ENCODE measurements at places on chromosomes 7 and 10. TPM values are rescaled to one million over a fixed set of nuclear protein-coding genes. Genes with fewer than 3 reads are reported as not detected.

Gene SHOC2
- 22.2 TPM for total RNA-seq

Gene SAP25
- total RNA-seq = 0.92 TPM

Gene EGR2
- total RNA-seq = 0.59 TPM

Gene WDFY4
- 2.9 TPM for total RNA-seq

Gene FAM25G
- total RNA-seq = not detected

DNA sequence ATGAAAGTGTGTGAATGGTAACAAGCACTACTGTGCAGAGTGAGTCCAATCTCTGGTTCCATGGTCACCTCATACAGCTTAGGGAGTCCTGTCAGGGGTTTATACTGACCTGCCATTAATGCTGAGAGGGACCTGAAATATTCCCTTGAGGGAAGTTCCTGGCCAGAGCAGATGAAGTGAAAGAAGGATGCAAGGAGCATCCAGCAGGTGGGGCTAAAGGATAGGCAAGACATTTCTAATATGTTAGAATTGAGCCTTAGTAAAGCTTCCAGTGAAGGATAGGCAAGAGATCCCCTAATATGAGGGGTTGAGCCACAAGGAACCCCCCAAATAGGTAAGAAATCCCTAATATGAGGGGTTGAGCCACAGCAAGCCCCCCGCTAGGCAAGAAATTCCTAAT is 25.5 kb upstream of the FAM221A start:
- no peak for DNase-seq

GRCh38 chr10:124918906-124919305 is 23.0 kb upstream of the ZRANB1 start:
- no peak for DNase-seq

- no peak for DNase-seq
Observed at GRCh38 chr10:45460235-45460878, 86.3 kb downstream of the ALOX5 start.

- DNase-seq = no peak
Observed at GRCh38 chr10:72320676-72321247, 34.0 kb downstream of the DNAJB12 start.

DNA sequence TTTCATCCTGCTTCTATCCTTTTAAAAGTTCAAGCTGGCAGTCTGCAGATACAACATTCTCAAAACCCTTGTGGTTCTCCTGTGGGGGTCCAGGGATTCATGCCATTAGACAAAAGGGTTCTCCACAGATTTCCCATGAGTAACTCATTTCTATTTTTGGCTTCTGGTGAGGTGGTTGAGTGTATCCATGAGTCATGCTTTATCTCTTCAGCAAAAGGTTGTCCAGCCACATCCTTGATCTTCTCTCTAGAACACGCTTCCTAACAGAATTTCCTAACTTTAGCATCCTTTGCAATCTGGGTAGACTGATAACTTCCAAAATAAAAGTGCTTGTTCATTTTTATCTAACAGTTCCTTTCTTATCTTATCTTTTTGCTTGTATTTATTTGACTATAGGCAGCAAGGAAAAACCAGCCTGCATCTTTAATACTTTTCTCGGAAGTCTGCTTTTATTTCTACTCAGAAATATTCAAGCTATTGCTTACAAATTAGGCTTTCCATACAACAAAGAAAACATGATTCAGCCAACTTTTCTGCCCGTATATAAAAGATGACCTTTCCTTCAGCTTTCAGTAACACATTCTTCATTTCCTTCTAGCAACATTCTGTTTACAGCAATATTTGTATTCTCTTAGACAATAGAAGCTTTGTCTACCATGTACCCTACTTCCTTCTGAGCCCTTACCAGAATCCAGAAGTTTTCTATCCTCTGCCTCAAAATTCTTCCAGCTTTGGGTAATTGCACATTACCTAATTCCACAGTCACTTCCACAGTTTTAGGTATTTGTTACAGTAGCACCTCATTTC is 79.3 kb upstream of the IL6 start:
- no peak for DNase-seq

- no peak for DNase-seq
Observed at GRCh38 chr7:41378156-41378555, 324.7 kb downstream of the INHBA start.

DNA sequence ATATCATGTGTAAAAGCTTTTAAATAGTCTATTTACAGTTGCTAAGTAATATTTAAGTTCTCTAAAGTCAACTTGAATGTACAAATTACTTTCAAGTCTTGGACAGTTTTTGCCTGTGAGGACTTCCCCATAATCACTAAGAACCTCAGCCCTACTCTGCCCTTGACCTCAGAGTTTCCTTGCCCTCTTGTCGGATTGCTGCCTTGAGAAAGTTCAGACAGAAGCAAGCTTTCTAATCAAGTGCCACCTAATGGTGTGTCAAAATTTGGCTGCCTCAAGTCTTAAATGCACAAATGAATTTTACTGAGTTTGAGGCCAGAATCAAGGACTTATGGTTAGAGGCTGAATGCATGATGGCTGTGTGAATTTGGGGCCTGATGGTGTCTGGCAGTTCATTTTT is 88.3 kb upstream of the KAT6B start:
- no peak for DNase-seq

GRCh38 chr10:91022924-91023699 is 102.2 kb upstream of the ANKRD1 start:
- DNase-seq = no peak

Data from pancreas (tissue), 10 donors.